Iris pigment epithelial cell (primary cell): ENCODE measurements at places on chromosomes 3 and 15.

- DNase-seq: peak; percentile 20
Observed at GRCh38 chr3:17771177-17772017, 29.0 kb upstream of the TBC1D5 start.

- no peak for DNase-seq
Observed at GRCh38 chr3:56813653-56813960, 11.9 kb upstream of the ARHGEF3 start.

DNA sequence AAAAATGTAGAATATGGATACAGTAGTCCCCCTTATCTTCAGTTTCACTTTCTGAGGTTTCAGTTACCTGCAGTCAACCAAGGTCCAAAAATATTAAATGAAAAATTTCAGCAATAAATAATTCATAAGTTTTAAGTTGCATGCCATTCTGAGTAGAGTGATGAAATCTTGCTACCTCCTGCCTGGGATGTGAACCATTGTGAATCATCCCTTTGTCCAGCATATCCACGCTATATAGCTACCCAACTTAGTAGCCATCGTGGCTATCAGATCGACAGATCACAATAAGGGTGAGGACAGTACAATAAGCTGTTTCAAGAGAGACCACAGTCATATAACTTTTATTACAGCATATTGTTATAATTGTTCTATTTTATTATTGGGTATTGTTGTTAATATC lies 1.2 kb upstream of the LARS2 start:
- peak; percentile 30 for DNase-seq

DNA sequence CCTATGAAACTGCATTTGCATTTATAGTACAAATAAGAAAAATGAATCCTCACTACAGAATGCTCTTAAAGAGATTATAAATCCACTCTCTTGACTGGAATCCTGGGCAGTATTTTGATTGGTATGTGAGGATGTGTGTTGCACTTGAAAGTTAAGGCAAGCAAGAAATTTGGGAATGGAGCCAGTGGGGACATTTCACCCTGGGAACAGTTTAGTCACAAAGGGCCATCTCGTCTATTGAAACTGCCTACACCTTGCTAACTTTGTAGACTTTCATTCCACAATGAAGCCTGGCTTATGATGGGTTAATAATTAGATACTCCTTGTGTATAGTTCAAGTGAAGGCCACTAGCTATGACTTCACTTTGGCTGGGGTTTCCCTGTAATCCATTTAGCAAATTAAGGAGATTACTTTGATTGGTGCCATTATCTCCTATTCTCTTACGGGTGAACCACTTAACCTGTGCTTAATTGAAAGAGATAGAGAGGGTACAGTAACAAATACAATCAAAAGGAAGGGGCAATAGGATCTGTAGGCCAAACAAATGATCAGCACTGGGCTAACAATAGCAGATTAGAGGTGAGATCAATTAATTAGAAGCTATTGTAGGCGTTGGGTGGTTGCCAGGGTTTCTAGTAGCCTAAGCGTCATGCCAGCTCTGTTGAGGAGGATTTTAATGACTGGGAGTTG lies 146.9 kb upstream of the RARB start:
- no peak for DNase-seq

- DNase-seq: peak; percentile 89
Observed at GRCh38 chr15:60721707-60722106, 242.8 kb upstream of the ICE2 start.

DNA sequence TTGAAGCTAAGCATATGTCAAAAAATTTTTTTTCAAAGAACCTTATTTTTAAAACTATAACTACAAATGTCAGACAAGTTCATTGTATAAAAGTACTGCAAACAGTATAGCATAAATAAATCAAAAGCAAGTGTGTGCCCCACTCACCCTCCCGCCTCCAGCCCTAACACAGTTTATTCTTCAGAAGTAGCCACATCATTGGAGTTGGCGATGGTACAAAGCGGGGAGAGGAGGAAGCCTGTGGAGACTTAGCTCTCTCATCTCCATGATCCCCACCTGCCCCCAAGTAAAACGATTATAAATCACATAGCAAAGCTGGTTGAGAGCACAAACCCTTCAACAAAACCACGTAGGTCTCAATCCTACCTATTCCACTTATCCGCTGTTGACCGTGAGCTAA lies 33.6 kb downstream of the FOXP1 start:
- DNase-seq: no peak

- DNase-seq: no peak
Observed at GRCh38 chr3:16842272-16843270, 42.2 kb upstream of the PLCL2 start.

DNA sequence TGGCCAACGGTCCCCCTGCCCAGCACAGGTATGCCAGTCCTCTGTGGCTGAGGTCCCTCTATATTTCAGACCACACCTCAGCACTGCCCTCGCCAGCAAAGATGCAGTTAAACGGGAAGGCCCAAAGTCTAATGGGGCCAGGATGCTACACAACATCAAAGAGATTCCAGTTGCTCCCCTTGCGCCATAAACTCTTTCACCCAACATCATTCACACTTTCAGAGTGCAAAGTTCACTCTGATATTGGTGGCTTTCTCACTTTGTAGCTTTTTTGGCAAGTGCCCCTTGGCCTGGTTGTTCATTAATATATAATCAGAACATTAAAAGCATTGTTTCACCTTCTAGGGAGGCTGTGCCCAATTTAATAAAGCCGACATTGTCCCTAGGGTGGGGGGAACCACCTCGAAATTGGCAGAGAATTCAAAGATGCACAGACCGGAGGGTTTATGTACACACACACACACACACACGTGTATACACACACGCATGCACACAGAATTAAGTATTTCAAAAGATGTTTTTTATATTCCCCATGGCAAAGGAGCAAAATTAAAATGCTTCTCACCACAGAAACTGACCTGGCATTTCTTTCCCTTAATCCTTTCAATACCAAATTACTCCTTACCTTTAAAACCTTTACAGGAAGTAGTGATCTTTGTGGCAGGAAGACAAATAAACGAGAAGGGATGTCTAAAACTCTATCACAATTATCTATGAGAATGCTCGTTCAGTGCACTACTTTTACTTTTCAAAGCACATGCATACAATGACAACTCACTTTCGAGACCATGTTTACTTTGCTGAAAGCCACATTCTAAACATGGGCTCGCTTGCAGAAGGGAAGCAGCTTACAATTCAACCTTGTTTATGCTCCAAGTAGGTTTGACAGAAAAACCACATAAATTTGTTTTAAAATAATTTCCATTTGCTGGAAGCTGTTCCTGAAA lies 19.5 kb downstream of the LRIG1 start:
- peak; percentile 43 for DNase-seq

GRCh38 chr15:39363761-39364586 lies 216.9 kb upstream of the THBS1 start:
- peak; percentile 20 for DNase-seq

DNA sequence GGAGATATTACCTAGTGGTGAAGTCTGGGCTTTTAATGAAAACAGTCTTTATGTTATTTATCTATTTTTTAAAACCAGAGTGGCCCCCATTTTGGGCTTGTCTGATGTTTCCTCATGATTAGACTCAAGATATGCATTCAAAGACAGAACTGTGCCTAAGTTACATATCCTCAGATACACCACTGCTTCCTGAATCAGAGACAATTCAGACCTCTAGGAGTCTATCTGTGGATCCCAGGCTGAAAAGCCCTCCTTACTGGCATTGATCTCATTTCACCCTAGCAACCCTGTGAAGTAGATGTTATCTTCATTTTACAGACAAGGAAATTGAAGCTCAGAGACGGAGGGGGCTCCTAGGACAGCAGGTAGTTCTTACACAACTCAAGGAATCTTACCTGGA lies 16.8 kb upstream of the TGM5 start:
- DNase-seq: no peak

- no peak for DNase-seq
Observed at GRCh38 chr15:94736236-94736635, 504.9 kb downstream of the MCTP2 start.

GRCh38 chr15:68733666-68734065 lies 87.0 kb downstream of the ANP32A start:
- no peak for DNase-seq

DNA sequence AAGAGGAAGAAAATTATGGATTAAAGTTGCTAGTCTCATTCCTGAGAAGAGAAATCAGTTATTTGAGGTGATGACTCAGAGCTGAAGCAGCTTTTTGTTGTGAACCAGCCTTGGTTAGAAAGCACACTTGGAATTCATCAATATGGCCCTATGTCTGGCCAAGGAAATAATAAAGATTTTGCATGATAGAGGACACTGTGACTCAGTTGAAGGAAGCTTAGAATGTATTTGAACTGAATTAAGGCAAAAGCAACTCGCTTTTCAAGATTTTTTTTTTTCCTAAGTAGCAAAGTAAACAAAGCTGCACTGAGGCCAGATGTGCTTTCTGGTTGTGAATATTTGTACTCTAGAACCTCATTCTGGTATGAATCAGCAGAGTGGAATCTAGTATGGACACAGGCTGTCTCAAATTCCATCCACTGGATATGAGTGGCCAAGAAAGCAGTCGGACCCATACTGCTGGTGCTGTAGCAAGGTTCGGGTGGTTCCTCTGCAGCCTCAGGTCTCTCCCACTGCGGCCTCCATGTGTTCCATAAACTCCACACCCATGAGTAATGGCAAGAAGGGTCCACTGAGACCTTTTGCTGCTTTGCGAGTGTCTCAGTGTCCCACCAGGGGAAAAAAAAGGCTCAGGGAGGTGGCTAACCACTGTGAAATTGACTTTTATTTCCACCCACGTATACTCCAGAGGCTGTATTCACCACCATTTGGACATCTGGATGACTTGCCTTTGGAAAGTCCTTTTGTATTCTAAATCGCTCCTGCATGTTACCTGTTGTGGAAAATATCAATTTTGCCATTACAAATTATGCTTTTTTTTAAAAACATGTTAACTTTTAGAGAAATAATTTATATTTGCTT lies 53.1 kb downstream of the TGFBR2 start:
- peak; percentile 96 for DNase-seq

DNA sequence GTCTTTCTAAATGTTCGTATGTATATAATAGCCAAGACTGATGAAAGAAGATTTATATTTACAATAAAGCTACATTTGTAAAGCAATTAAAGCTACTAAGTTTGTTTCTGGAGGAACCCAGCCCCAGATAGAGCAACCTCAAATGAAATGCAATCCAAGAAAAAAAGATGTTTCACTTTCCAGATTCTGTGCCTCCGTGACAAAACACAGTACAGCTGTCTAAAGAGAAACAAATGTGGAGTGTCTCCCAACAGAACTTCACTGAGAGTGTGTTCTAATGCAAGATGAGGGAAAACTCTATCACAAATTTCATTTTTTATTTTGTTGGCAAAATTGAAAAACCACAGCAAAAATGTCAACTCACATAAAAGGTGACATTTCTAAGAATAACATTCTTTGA lies 317.0 kb downstream of the OCA2 start:
- DNase-seq: no peak

- DNase-seq: peak; percentile 41
Observed at GRCh38 chr15:89647191-89647851, 7.9 kb downstream of the KIF7 start.

- peak; percentile 13 for DNase-seq
Observed at GRCh38 chr3:41600616-41601015, 361.3 kb downstream of the ULK4 start.

DNA sequence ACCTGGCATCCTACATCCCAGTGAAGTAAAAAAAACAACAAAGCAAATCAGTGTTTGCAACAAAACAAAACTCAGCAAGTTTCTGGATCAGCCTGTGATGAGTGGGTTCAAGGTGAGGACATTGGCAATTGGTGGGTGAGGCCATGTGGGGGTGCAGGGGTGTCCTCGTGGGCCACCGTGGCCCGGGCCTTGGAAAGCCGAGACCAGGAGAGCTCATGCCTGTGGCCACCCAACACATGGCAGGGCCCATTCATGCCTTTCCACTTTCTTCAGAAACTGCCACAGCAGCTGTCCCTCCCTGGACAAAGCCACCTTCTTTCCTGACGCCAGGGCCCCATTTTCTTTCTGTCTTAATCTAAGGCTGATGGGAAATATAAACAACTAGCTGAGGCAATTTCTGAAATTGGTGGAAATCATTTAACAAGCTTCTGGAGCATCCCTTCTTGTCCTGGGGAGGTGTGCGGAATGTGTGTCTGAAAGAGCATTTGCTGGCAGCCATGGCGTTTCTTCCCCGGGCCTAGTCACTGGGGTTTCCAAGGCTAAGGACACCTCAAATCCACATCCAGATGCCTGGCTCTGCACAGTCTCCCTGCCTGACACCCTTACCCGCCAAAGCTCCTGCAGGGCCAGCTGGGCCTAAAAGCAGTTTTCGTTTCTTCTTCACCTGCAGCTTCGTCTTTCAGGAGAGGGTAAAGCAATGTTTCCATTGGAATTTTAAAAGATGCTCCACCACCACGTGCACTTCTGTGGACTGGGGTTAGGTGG lies 34.1 kb upstream of the SFMBT1 start:
- no peak for DNase-seq

GRCh38 chr15:68784206-68784605 lies 36.5 kb downstream of the ANP32A start:
- no peak for DNase-seq
